ENCODE measurements at places on chromosomes 3 and 15.

DNA sequence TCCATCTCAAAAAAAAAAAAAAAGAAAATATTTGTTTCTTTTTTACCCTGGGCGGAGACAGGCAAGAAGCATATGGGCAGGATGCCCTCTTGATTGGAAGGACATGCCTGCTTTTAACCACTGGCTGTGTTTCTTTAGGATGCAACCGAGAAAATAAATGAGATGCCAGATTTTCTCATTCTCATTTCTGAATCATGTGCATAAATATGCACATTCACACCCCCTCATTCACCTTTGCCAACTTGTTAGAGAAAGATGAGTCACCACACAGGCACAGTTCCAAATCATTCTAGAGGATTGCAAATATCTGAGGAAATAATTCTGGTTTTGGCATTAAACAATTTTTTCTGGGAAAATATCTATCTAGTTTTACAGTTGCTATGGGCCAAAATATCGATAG lies 3.3 kb downstream of the LIPH start:
- H3K27me3 ChIP-seq, result no peaks in the 10 kb centered on the region
- no peaks in the 10 kb centered on the region for H3K4me1 ChIP-seq
- H3K27ac ChIP-seq, result no peak overlapping the region
- DNase-seq, result no peak
- H3K36me3 ChIP-seq, result no peaks in the 10 kb centered on the region
- H3K4me3 ChIP-seq, result no peak overlapping the region

DNA sequence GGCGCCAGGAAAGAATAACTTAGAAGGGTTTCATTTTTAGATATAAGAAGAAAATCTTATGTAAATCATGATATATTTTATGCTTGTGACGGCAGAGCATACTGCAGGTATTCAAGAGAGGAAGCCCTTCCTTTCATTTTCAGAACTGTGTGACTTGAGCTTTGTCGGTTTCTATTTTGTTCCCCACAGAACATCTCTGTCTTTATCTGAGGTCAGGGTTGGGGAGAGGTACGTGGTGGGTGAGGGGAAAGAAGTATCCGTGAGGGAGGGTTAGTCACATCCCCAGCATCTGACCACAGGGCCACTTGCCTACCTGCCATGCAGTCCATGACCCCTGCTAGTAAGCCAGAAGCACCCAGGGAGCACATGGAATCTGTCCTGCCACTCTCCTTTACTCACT lies 126.5 kb downstream of the DGKG start:
- no peak overlapping the region for H3K27ac ChIP-seq
- H3K36me3 ChIP-seq, result no peaks in the 10 kb centered on the region
- no peaks in the 10 kb centered on the region for H3K4me1 ChIP-seq
- no peak for DNase-seq

GRCh38 chr3:42094128-42094527 lies 3.0 kb downstream of the TRAK1 start:
- peaks cover 22% of the 10 kb centered on the region for H3K4me1 ChIP-seq
- H3K27me3 ChIP-seq, result no peaks in the 10 kb centered on the region
- peak overlapping the region; percentile 63 for H3K27ac ChIP-seq
- H3K4me3 ChIP-seq, result no peak overlapping the region
- H3K36me3 ChIP-seq, result no peaks in the 10 kb centered on the region

- H3K4me1 ChIP-seq, result no peaks in the 10 kb centered on the region
- DNase-seq, result no peak
- no peak overlapping the region for H3K27ac ChIP-seq
- H3K27me3 ChIP-seq, result no peaks in the 10 kb centered on the region
Observed at GRCh38 chr3:129059311-129059958, 1.1 kb upstream of the GP9 start.

Measured in GM23338 (cell line).